Left renal cortex interstitium (tissue), 4 donors: ENCODE measurements at places on chromosomes 6 and 20.

- DNase-seq: no peak
These were observed 591 bp upstream of the DCBLD1 start for GRCh38 chr6:117481926-117482239.

DNA sequence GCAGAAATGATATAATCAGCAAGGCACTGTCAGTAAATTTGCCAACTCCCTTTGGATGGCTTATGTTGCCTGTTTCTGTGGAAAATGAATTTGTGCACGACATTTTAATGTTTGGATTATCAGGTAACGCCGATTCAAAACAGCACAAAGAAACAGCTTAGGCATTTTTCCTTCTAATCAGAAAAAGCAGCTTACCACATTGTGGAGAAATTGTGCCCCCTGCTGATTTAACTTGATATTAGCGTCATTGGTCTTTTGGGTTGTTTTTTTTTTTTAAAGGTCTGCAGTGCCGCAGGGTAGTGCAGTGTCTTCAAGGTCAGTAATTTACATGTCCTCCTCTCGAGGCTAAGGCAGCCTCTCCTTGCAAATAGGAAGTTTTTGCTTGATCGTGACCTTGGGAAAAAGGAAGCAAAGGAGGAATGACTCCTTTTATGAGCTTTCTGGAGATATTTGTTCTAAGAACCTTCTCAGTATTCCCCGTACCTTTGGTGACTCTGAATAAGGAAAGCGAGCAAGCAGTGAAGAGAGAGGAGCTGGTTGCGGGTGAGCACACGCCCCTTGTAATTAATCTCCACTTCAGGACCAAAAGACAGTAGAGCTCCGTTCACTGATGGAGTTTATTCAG is 79.1 kb downstream of the ELOVL4 start:
- DNase-seq: peak; percentile 61

DNA sequence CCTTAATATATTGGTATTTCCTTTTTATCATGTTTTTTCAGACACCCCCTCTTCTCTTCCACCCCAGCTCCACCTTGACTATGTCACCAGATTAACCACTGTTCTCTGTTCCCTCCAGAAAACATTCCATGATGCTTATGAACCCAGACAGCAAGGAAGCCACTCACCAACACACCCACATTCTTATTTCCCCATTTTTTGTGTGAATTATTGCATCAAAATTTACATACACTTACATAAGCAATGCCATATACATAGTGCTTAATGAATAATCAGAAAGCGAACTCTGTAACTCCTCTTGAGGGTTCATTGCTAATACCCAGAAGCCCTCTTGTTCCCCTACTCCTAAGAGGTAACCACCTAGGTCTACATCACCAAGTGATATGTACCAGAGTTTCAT is 182.3 kb upstream of the CDYL start:
- DNase-seq: no peak

GRCh38 chr20:16124491-16124890 is 448.8 kb downstream of the KIF16B start:
- DNase-seq: no peak

GRCh38 chr6:1136415-1136774 is 175.5 kb upstream of the FOXQ1 start:
- no peak for DNase-seq

DNA sequence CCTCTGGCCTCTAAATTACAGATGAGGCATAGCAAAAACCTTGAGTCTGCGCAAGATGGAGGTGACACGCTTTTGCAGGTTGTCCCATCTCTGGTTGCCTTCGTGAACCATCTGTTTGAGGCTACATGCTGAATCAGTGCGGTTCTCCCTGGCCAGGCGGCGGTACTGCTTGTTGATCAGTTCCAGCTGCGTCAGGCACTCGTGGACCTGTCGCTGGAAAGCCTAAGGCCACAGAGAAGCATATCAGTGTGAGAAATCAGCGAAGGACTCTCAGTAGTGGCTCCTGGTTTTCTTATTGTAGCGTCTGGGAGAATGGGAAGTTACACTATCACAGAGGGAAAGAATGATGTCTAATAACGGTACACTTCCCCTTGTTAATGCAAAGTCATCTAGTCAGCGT is 344.4 kb downstream of the ESR1 start:
- DNase-seq: no peak

DNA sequence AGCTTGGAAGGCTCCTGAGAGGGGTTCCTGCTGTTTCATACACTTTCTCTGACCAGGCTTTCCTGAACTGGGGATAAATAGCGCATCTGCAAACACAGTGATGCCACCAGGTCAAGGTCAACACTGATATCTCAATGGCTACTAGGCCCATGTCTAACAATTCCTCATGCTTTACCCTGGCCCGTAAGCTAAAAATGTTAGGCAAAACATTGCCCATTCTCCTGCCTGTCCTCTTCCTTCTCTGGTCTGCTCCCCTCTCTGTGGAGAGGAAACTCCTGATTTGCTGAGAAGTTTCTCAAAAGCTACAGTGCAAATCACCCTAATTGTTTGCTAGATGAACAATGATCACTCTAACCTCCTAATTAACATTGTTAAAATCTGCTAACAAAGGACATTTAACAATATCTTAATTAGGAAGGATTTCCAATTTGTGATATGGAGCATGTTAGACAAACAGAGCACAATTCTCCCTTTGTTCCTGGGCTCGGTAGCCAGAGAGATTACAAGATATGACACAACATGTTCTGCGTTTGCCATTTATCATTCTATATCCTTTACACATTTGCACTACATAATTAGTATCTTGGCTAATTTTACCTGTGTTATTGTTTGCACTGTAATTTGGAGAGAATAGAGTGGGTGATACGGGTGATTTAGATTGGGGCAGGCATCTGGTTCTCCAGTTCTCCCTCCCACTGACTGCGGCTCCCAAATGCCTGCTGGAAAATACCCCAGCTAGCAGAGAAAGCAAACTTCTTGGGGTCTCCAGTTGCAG is 266.8 kb downstream of the CD83 start:
- DNase-seq: no peak

- DNase-seq: no peak
These were observed 15.3 kb upstream of the CDH4 start for GRCh38 chr20:61236713-61237112.

DNA sequence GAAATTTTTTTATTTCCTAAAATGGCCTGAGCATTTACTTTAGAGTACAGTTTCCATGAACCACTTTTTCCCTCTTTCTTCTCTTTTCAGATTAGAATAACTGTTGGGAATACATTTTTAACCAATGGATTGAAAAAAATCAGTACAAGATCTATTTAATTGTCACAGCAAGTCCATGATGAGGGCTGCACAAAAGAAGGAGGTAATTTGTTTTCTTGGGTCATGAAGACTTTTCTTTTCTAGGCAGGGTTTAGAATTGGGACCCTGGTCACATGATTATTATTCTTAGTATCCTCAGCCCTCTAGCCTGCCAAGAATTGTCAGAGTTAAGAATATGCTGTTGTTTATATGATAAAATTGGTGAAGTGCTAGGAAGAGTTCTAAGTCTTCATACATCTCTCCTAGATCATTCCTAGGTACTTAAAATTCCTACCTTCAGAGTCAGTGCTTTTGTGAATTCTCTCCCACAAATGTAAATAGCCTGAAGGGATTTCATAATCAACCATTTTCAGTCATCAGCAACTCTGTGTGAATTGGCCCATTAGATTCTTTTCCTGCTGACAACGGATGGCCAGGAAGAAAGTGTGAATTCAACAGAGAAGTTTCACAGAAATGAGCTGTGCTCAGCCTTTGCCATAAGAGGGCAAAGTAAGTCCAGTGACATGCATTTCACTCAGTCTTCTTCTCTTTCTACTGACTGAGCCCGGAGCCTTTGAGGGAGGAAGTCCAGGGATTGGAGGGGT is 32.4 kb upstream of the TPBG start:
- DNase-seq: no peak

GRCh38 chr6:158072083-158072721 is 90.5 kb downstream of the SYNJ2 start:
- DNase-seq: no peak

- DNase-seq: no peak
These were observed 232.1 kb downstream of the PREX1 start for GRCh38 chr20:48595495-48596333.

DNA sequence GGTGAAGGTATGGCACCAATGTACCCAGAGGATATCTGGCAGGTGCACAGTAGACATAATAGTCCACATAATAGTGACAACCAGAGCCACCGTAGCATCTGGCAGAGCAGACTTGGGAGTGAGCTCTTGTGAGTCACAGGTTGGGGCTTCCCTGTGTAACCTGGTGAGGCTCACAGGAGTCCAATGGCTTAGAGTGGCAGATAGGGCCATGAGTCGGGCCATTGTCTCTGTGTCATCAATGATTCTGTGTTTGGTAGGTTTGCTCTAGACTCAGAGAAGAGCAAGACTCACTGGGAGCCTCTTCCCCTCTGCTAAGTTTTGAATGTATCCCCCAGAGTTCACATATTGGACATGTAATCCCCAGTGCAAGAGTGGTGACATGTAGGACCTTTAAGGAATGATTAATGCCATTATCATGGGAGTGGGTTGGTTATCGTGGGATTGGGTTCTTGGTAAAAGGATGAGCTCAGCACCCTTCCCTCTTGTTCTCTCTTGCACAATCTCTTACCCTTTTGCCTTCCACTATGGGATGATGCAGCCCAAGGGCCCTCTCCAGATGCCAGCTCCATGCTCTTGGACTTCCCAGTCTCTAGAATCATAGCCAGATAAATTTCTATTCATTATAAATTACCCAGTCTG is 22.6 kb upstream of the SIRPA start:
- no peak for DNase-seq

DNA sequence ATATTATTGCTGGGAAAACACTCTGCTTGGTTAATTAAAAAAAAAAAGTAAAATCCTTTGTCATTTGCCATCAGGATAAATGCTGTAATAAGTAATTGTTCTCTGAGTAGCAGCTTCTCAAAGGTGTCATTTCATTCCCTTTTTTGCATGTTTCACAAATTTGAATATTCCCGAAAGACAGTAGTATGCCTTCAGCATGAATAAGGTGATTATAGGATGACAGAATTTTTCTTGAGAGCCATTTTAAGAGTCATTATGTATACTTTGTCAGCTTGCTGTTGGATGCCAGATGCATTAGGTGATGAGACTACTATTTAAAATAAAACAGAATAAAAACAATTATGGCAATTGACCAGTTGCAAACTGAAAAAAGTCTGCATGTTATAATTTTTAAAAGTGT is 200.7 kb downstream of the HDGFL1 start:
- no peak for DNase-seq

GRCh38 chr6:100475554-100476320 is 11.0 kb upstream of the SIM1 start:
- no peak for DNase-seq

DNA sequence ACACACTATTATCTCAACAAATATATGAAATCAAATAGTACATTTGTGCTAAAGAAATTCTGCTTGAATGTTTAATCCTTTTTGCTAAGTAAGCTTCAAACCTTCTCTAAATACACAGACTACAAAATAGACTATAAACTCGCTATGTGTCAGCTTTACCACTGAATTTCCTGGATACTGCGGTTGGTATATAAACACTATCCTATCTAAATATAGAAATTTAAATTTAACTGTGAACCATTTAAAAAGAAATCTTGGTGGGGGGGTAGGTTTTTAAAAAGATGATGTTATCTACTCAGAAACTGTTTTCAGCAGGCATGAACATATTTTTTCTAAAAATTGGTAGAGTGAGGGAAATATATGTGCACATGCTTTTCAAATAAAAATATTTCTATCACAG is 306.5 kb upstream of the RUNX2 start:
- no peak for DNase-seq

DNA sequence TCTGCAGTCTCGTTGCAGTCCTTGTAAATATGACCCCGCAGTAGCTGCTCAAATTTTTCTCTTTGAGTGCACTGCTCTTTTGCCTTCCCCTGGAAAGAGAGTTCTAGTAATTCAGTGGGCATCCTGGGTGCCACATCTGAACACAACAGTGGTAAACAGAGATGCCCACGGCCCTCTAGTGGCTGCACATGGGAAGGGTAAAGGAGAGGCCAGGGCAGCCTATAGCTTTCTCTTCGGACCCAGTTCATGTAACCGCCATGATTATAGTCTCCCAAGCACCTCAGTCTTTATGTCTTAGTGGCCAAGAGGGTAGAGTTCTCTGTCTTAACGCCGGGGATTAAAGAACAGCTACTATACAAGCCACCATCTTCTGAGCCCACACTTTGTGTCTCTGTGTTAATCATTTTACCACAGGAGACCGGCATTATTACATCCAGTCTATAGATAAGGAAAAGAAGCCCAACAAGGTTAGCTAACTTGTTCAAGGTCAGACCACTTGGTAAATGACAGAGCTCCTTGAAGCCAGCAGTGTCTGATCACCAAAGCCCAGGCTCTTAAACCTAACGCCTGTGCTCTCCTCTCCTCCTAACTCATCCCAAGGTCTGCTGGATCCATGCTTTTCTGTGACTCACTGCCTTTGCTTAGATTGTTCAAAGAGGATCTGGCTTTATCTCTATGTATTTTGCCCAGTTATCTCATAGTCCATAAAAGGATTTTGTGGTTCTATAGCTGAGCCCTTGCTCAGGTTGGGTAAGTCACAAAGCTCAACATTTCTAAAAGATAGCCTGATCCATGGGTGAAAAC is 81.8 kb downstream of the ISM1 start:
- no peak for DNase-seq

- no peak for DNase-seq
These were observed 257.1 kb downstream of the SOX4 start for GRCh38 chr6:21850691-21851090.

DNA sequence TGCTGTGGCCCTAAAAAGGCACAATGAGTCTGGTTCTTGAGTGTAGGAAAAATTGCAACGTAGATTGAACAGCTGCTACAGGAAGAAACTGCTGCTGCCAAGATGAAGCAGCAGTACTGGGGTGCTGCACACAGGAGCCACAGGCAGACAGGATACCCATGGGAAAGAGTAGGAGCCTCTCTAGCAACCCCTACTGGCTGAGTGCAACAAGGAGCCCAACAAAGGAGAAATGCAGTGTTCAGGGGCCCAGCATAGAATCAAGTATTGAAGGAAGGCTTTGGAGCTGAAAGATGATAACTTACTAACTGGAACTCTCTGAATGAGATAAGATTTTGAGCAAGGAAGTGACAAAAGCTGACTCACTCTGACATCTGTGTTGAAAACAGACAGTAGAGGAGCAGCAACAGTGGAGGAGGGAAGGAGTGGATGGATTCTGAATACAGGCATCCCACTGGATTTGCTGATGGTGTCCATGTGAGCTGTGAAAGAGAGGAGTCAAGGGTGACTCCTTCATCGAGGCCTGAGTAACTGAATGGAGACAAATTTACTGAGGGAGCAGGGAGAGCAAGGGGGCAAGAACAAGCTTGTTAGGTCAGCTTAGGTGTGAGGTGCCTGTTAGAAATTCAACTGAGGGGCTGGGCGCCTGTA is 534.7 kb upstream of the JARID2 start:
- DNase-seq: no peak

DNA sequence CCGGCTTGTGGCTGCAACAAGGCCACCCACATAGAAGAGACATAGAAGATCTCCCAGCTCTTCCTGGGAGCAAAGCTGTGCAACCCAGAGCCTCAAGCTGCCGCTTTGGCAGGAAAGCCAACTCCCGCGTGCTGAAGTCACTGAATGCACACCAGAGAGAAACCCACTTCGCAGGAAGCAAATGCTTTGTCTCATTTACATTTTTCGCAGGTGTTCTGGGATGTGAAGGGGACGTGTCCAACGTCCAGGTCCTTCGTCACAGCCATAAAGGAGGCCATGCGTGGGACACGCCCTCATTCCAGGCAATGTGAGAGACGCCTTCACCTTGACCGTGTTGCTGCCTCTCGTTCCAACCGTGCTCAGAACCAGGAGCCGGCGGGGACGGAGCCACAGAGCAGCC is 24.4 kb downstream of the KCNQ2 start:
- DNase-seq: no peak
